Dermis microvascular lymphatic vessel endothelial cell (primary cell): ENCODE measurements at places on chromosomes 3 and 15.

- no peak for DNase-seq
Observed at GRCh38 chr3:61776390-61776789, 215.0 kb downstream of the PTPRG start.

- DNase-seq, result no peak
Observed at GRCh38 chr15:67329984-67330733, 75.6 kb downstream of the IQCH start.

DNA sequence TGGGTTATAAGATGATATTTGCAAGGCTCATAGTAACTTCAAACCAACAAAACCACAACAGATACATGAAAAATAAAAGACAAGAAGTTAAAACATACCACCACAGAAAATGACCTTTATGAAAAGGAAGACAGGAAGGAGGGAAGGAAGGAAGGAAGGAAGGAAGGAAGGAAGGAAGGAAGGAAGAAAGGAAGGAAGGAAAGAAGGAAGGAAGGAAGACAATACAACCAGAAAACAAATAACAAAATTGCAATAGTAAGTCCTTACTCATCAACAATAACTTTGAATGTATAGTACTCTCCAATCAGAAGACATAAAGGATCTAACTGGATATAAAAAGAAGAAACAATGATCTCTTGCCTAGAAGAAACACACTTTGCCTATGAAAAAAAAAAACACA is 287.4 kb upstream of the DCBLD2 start:
- no peak for DNase-seq

GRCh38 chr3:144148356-144148755 is 176.7 kb downstream of the DIPK2A start:
- DNase-seq, result no peak

DNA sequence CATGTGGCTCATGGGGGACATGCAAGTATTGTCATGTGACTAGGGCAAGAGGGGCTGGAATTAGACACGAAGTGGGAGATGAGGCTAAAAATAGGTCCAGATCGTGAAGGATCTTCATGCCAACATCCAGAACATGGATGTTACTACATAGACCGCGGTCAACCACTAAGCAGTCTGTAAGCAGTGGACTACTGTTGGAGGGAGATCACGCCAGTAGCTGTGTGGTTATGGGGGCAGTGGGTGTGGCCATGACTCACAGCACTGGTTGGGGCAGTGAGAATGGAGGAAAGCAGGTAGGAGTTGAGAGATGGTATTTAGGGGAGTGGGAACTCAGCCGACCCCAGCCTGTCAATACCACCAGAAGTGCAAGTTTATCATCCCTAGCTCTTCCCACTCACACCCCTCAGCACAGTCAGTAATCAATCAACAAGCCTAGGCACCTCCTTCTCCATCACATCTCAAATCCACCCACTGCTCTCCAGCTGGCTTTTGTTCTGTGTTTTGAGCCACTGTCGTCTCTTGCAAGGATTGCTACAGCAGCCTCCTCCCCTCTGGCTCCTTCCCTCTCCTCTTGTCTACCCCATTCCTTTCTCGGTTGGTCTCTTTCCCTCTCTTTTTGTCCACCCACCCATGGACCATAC is 107.2 kb upstream of the ABHD17C start:
- no peak for DNase-seq

DNA sequence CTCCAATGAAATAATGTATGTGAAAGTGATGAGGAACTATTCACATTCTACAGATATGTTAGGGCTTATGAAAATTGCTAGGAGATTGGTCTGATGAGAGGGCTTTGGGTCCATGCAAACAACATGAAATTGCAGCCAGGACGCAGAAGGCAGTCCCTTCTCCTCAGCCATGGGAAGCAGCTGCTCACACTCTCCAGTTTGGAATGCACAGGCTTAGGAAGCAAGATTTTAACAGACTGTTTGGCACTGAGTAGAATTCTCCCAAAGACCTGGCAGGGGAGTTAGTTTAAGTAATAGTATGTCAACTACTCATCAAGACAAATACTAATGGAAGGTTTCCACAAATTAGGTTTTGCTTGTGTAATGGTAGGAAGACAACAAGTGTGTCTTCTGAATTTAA is 500.7 kb upstream of the ARRDC4 start:
- DNase-seq, result no peak
